Fibroblast of skin of back (primary cell): ENCODE measurements at places on chromosomes 1 and 21.

DNA sequence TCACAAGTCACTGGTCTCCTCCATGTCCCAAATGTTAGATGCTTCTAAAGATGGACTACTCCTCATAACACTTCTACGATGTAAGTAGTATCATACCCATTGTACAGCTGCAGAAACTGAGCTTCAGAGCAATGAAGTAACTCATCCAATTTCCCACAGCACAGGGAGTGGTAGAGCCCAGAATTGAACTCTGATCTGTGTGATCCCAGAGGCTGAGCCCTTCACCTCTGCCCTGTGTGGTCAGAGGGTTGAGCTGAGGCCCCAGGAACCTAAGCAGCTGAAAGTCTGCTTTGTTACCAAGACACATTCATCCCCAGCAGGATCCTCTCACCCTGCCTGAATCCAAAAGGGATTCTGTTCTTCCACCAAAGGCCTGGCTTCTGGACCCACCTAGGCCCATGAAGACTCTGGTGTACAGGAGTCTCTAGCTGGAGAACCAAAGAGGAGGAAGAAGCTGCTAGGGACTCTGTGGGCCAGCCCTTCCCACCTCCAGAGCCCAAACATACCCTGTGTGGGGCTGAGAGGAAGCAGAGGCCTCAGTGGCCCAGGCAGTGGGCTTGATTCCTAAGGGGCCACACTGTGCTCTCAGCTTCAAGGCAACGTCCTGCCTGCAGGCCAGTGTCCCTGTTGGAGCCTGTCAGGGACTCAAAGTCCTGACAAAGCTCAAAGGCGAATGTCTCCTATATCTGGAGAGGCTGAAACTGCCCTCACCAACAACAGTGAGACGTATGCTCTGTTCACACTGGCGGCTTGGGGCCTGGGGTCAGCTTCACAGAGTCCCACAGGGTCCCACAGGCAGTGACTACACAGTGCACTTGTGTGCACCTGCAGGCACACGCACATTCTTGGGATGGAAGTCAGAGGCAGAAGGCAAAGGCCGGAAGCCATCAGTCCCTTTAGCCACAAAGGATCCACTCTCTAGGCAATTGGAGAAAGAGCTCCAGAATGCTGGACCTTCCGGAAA lies 40.4 kb upstream of the SLC30A1 start:
- DNase-seq = no peak

- no peak for DNase-seq
Observed at GRCh38 chr1:201463071-201463552, 5.9 kb downstream of the PHLDA3 start.

DNA sequence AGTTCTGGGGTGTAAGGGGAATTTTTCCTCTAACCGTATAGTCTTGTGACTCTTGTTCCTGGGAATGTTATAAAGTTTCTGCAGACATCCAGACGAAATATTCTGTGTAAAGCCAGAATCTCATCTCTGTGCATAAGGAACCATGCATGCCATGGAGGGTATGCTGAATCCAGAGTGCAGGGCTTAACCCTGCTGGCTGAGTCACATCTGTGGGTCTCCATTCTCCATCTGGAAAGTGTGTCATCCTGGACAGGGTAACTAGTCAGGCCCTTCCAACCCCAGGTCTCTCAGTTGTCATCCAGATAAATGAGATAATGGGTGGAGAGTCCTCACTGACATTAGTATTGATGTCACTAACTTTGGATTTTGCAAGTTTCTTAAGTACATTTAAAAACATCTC lies 48.8 kb downstream of the ATP5PO start:
- peak; percentile 34 for DNase-seq

GRCh38 chr1:209589440-209589839 lies 5.9 kb downstream of the CAMK1G start:
- DNase-seq = no peak

- no peak for DNase-seq
Observed at GRCh38 chr21:39022466-39022862, 160.8 kb downstream of the PSMG1 start.

- DNase-seq = peak; percentile 43
Observed at GRCh38 chr1:9784508-9785133, 39.1 kb downstream of the CLSTN1 start.

DNA sequence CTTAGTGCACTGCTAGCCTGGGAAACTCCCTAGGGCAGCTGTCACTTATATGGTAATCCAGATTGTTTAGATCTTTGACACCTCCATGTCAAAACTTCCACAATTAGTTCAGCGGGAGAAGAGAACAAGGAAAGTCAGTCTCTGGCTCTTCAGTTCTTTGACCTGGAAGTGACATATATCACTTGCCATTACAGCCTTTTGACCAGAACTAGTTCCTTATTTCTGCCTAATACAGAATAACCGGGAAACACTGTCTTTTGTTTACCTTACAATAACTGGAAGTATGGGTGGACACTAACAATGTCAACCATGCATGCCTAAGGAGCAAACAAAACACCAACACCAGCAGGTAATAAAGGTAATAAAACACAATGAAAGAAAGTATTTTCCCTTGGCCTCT lies 68.3 kb downstream of the C4BPA start:
- DNase-seq = no peak

GRCh38 chr1:65311760-65312159 lies 2.4 kb downstream of the DNAJC6 start:
- no peak for DNase-seq

GRCh38 chr21:25952306-25952705 lies 217.5 kb downstream of the GABPA start:
- DNase-seq = no peak

- DNase-seq = no peak
Observed at GRCh38 chr1:222596696-222597095, 7.0 kb upstream of the TAF1A start.

GRCh38 chr1:20964540-20965484 lies 177.7 kb upstream of the HP1BP3 start:
- no peak for DNase-seq

- DNase-seq = no peak
Observed at GRCh38 chr1:211484755-211485479, 7.0 kb downstream of the RD3 start.

DNA sequence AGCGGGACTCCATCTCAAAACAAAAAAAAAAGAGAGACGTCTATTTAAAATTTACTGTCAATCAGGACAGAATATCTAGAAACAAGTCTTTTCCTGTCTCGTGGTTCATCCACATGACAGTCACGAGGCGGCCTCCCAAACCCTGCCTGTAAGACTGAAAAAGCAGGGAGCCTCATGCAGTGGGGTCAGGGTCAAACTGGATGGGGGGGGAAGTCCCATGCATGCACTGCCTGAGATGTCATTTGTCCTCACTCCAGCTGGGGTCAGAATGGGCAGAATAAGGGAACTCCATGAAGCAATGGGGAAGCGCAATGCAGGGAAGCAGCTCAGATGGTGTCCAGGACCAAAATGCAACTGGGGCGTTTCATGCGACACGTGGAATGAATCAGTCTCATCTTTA lies 85.5 kb downstream of the PIK3CD start:
- no peak for DNase-seq

GRCh38 chr1:942411-942821 lies 16.6 kb downstream of the NOC2L start:
- no peak for DNase-seq
